Upper lobe of left lung (tissue), 6 donors: ENCODE measurements at places on chromosomes 1 and 21. TPM values are rescaled to one million over a fixed set of nuclear protein-coding genes. Genes with fewer than 3 reads are reported as not detected.

- no peak for DNase-seq
Observed at GRCh38 chr1:169648709-169649108, 18.8 kb upstream of the SELP start.

The HUNK gene
- total RNA-seq, result 6.2 TPM

GRCh38 chr1:97097404-97097925 lies 375.9 kb downstream of the PTBP2 start:
- DNase-seq, result no peak

GRCh38 chr1:161440312-161440894 lies 64.9 kb upstream of the FCGR2A start:
- peak; percentile 72 for DNase-seq
